Activated naive CD4-positive, alpha-beta T cell (primary cell): ENCODE measurements at places on chromosomes 1 and 21.

DNA sequence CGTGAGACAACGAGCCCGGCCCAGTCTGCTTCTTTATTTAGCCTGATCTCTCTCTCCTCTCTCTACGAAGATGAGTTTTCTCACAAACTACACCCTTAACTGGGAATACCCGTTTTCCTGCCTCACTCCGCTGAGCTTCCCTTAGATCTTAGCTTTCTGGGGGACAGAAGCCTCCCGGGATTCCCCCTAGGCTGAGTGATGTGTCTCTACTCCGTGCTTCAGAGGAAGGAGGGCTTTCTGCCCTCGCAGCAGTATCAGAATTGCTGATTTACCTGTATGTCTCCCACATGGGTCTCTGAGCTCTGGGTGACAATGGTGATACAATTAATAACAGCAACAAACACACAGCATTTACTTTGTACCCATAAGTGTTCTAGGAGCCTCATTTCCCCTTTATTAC lies 1.0 kb downstream of the ZBTB17 start:
- no peak for DNase-seq

- DNase-seq = no peak
Observed at GRCh38 chr1:233652526-233652925, 38.6 kb downstream of the KCNK1 start.

DNA sequence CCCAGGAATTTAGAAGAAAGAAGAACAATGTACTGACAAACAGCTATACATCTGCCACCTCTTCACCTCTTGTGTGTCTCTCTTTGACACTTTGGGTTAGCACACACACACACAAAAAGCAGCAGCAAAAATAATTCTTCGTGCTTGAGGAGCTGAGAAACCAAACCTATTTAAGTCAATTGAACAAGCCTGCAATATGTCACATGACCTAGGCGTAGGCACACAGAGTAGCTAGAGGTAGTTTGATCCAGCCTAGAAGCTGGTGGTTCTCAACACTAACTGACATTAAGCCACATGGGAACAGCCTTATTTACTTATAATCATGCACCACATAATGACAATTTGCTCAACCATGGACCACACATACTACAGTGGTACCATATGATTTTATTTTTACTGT lies 32.3 kb downstream of the RRAGC start:
- DNase-seq = no peak

- no peak for DNase-seq
Observed at GRCh38 chr1:52191395-52191965, 49.6 kb downstream of the ZFYVE9 start.

- DNase-seq = no peak
Observed at GRCh38 chr21:33286600-33287456, 20.7 kb downstream of the IL10RB start.

- no peak for DNase-seq
Observed at GRCh38 chr1:95956215-95956614, 722.2 kb downstream of the RWDD3 start.

DNA sequence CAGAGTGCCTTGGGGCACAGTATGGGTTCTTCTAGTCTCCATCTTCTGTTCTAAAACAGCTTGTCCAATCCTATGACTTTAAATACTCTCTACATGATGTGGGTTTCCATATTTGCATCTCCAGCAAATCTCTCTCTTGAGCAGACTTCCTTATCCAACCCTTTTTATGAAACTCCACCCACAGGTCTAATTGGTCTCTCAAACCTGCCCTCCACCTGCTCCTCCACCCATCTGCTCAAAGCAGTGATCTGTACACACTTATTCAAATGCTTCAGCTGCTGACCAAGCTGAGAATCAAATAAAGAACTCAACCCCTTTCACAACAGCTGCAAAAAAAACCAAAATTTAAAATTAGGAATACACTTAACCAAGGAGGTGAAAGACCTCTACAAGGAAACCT lies 11.5 kb downstream of the MCOLN2 start:
- no peak for DNase-seq

DNA sequence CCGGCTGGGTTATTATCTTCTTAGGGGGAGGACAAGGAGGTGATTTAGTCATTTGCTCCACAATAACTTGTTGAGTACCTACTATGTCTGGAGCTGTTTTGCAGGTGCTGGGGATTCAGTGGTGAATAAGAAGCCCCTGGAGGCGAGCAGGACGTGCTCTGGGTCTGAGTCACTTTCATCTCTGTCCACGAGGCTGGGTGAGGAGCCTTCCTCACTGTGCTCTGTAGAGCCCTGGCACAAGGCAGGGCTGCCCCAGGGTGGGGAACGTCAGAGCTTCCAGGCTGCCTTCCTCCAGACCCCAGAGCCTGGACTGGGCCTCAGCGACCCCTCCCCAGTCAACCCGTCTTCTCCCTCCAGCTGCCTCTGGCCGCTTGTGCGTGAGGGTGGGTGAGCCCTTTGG lies 2.5 kb upstream of the PADI6 start:
- no peak for DNase-seq

DNA sequence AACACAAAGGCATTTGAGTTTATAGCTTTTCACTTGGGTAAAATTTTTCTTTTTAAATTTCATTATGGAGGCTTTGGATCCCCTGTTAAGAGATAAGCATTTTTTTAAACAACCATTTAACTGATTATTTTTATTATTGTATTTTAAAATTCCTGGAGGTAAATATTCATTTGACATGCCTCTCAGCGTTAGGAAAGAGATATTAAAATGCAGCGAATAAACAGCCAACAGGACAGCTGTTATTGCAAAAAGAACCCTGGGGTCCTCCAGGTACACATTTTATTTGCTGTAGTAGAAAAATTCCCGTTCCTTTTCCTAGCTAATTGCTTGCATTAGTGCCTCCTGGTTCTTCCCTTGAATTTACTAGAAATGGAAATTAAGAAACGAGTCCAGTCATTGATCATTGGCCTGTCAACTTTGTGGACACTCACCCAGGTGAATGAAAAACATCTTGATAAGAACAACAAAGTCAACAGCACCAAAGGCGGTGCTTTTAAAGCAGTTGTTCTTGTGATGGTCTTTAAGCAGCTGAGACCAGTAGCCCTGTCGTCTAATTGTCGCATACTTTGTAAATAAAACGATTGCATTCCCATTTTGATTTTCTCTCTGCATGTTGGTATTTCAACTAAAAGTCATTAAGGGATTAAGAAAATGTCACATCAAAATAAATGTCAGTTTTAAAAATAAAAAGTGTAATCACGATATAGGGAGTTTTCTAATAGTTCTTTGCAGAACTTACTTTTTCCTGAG lies 282.4 kb downstream of the GRIK1 start:
- no peak for DNase-seq

- DNase-seq = no peak
Observed at GRCh38 chr1:160629286-160630210, 17.3 kb downstream of the SLAMF1 start.

GRCh38 chr1:208007319-208007937 lies 96.5 kb upstream of the CD34 start:
- DNase-seq = no peak

- no peak for DNase-seq
Observed at GRCh38 chr1:61109158-61109557, 26.8 kb downstream of the NFIA start.

DNA sequence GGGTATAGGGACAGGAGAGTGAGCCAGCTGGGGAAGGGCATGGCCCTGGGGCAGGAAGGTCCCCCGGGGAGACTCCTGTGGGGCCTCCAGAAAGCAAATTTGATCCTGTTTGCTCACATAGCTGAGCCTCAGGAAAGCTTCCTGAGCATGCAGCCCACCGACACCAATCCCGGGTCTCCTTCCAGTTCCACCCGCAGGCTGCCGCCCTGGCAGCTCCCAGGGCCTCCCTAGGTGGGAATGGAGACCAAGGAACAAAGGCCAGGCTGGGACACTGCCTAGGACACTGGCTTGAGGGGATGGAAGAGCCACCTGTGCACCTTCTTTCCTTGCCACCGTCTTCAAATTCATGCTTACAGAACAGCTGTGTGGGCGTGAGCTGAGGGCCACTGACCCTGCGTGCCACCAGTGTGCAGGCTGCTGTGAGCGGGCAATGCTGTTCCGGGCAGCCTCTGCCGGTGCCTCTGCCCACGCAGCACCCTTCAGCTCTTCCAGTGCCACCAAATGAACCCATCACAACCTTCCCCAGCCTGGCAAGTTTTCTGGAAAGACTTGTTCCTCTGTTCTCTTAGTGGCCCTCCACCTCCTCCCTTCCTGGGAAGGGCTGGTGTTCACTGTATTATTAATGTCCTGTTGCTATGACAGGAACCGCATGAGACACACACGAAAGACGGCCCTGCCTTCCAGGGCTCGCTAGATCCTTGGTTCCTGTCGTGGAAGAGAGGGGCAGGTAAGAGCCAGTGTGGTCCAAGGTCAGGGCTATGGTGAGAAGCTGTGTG lies 53.6 kb downstream of the ACBD3 start:
- no peak for DNase-seq

DNA sequence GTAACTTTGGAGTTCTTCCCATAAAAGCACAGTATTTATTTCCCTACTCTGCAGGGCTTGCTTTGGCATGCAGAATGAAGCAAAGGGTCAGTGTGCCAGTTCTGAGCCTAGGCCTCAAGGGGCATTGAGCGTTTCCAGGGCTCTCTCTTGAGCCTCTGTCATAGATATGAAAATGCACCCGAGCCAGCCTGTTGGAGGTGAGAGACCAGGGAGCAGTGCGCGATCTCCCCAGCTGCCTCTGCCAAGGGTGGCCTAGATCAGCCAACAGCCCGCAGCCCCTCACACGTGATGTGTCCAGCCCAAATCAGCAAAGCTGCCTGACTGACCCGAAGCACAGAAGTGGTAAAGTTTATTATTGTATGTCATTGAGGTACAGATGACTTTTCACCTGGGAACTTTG lies 63.7 kb downstream of the TENT5C start:
- DNase-seq = no peak

- no peak for DNase-seq
Observed at GRCh38 chr1:59685101-59685500, 129.6 kb upstream of the HOOK1 start.

DNA sequence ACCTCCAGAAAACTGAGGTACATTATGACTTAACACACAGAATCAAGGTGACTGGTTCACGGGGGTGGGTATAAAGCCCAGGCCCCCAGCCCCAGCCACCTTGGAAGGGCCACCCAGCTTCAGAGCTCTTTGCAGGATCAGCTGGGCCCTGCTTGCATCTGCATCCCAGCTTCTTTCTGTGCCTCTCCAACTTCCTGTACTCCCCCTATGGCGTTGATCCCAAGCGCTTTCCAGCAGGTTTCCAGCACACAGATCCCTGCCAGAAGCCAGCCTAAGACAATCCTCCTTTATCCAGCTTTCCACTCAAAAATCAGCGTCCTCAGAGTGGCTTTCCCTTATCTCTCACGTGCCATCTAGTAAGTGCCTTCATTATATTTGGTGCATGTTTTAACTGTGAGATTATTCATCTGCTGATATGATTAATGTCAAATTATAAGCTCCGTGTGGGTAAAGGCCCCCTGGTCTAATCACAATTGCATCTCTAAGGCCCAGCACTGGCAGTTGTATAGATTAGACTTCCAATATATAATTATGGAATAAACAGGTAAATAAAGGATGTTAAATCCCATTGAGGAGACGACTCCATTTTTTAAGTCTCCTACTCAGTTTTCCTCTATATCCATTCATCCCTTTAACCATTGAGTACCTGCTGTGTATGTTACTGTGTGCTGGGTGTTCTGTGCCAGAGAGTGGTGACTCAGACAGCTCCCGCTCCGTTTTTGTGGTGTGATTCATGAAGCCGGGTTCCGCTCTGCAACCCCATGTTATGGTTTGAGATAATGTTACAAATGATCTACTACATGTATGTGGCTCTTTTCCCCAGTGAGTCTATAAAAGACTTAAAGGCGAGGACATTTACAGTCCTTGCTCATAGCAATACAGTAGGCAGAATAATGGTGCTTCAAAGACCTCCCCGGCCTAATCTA lies 387.6 kb downstream of the PCP4 start:
- DNase-seq = no peak

DNA sequence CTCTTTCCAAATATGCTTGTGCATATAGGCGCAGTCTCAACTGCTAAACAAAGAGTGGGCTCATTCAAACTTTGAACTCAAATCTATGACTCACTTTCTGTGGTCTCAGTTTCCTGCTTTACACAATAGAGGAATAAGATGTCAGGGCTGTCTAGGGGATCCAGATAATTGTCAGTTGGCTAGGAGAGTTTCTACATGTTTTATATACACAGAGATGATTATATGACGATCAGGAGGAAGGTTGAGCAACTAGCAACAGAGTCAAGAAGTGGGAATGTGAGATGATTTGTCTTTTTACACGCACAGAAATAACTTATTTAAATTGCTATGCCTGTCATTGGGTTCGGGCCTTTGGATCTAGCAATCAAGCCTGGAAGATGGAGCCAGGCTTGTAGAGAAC lies 299.4 kb upstream of the LYPLAL1 start:
- no peak for DNase-seq

- no peak for DNase-seq
Observed at GRCh38 chr1:111733183-111733991, 5.8 kb downstream of the INKA2 start.

- no peak for DNase-seq
Observed at GRCh38 chr1:41631971-41632370, 147.5 kb upstream of the EDN2 start.

GRCh38 chr1:187413405-187414169 lies 584.8 kb downstream of the PLA2G4A start:
- no peak for DNase-seq

DNA sequence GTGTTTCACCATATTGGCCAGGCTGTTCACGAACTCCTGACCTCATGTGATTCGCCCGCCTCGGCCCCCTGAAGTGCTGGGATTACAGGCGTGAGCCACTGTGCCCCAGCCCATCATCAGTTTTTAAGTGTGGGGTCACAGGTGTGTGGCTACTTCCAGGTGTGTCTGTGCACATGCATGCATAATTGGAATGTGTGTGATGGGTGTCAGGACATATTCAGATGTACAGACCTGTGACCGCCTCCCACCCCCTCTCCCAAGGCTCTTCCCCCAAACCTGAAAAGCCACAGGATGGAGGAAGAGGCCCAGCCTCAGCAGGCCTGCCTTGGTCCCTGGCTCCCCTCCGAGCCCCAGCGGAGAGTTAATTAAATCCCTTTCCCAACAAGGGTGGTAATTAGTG lies 37.3 kb upstream of the CSF3R start:
- no peak for DNase-seq
